ENCODE measurements at places on chromosomes 3 and 15.

GRCh38 chr15:66115568-66116206 is 137.9 kb downstream of the MEGF11 start:
- DNase-seq: peak; percentile 20

GRCh38 chr3:120394347-120394746 is 45.2 kb upstream of the LRRC58 start:
- DNase-seq: no peak

DNA sequence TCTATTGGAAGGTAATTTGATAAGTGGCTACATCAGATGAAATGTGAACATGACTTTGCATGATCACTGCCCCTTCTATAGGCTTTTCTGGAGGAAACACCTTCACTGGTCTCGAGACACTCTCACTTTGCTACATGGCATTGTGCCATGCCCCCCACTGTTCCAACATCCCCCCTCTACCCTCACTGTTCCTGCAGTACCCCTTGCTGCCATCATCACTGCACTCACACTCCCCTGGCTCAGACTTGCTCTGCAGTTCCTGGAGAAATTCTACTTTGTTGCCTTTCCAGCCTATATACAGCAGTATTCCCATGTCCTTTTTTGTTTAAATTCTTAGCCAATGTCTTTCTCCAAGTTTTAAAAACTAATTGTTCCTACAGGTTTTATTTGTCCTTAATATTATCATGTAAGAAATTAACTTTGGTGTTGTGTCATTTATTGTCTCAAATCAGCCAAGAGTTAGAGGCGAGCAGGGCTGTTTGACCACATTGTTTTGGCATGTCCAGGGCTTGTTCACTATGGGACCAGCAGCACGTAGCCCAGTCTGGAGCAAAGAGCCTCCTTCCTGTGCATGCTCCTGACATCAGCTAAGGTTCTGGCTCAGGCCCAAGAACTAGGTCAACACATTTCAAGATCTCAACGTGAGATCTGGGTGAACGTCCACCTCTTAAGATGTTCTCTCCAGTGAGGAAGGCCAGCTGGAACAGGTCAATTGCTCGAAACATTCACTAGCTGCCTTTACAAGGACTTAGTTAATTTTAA is 246.4 kb downstream of the SLC9A9 start:
- DNase-seq: no peak

GRCh38 chr3:13480340-13481318 is 523 bp downstream of the HDAC11 start:
- peak; percentile 51 for DNase-seq

GRCh38 chr3:177379045-177379444 is 181.8 kb upstream of the TBL1XR1 start:
- DNase-seq: no peak

- DNase-seq: no peak
These were observed 300.6 kb upstream of the LMCD1 start for GRCh38 chr3:8200996-8201395.

GRCh38 chr15:41648770-41649169 is 11.4 kb upstream of the MGA start:
- no peak for DNase-seq

DNA sequence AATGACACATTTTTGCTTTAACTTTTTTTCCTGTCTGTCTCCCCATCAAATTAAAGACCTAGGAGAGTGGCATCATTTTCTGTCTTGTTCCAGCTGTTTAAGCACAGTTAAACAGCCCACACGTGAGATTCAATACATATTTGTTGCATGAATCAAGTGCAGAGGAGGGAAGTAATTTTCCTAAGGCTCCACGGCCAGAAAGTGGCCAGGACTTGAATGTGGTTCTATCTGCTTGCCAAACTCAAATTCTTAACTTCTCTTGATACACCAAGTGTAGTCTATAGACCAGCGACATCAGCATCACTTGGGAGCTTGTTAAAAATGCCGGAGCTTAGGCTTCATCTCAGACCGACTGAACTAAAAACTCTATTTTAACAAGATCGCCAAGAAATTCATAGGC is 724.8 kb upstream of the CFAP20DC start:
- DNase-seq: no peak

DNA sequence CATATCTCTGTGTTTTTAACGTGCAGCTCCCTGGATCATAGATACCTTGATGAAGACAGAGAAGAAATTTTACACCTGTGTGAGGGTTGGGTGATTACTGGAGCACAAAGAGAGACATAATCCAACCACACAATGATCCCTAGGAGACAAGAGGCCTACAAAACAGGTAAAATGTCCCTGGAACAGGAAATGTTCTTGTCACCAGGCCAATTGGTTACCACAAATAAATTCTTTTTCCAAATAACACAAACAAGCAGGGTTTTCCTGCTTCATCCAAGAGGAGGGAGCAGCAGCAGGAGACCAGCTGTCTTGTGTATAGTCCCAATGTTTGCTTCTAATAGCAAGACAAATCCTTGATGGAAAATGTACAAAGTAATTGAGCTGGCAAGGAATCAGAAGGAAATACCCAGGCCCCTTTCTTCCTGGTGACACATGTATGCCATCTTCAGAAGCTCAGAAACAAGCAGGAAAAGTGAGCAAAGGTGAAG is 1.4 kb downstream of the MGLL start:
- DNase-seq: no peak

DNA sequence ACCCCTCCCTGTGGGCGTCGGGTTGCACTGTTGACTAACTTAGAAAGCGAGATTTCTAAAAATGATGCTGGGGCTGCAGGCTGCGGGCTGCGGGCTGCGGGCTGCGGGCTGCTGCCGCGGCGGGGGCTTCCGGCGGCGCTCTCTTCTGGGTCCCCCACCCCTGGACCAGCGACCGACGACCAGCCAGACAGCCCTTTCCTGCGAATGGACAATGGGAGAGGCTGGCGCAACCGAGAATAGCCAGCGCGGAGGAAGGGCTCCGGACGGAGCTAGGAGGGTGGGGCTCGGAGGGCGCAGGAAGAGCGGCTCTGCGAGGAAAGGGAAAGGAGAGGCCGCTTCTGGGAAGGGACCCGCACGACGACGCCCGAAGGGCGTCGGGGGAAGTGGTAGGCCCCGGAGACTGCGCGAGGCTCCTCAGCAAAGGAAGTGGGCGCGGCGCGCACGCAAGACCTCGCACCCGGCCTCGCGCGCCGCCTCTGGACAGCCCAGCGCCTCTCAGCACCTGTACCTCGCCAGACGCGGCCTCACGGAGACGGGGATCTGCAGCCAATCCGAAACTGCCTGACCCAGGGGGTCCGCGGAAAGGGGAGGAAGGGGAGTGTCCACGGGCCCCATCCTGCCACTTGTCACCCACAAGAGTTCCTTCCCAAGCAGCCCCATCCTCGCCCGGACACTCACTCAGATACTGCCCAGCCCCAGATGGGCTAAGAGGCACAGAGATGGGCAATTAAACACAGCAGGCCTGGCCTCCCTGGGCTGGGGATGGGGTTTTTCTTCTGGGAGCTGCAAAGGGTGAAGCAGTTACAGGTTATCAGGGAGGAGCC is 70.7 kb downstream of the SLC12A8 start:
- DNase-seq: peak; percentile 56

- DNase-seq: no peak
These were observed 72.5 kb downstream of the IGF1R start for GRCh38 chr15:98720577-98721565.

DNA sequence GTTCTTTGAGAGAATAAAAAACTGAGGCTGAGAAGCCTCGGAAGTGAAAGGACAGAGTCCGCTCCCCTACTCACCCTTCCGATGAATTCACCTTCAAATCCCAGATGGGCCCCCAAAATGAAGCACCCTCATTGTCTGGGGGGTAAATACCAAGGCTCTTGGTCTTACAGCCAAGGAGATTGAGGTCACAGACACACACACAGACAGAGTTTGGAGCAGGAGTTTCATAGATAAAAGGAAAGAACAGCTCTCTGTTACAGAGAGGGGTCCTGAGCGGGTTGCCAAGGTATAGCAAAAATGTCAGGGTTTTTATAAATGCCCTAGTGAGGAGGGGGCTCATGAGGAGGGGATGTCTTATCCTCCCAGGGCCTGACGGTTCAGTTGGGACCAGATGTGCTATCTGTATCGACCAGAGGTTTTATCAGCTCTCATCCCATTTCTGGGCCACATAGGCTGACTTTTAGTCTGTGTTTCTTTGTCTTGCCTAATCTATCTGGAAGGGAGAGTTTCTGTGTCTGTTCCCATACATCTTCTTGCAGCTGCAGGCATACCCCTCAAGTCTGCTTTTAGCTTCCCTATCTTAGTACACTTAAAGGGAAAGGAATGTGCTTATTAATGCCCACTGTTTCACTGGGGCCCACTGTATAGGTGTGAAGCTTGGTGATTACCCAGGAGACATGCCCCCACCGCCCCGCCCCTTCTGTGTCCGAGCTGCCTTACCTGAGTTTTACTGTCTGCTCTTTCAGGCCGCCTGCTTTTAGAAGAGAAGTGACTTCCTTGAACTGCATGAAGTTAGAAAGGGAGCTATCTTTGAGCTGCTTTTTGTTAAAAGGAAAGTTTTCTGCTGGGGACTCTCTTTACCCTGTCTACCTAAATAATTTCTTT is 66.8 kb upstream of the ATP11B start:
- no peak for DNase-seq

GRCh38 chr3:126654571-126655383 is at the start of gene TXNRD3:
Gene TXNRD3, minus strand, starts transcription at chr3:126655124.
- DNase-seq: peak; percentile 43

- DNase-seq: no peak
These were observed 46.5 kb upstream of the CGNL1 start for GRCh38 chr15:57329582-57330367.

DNA sequence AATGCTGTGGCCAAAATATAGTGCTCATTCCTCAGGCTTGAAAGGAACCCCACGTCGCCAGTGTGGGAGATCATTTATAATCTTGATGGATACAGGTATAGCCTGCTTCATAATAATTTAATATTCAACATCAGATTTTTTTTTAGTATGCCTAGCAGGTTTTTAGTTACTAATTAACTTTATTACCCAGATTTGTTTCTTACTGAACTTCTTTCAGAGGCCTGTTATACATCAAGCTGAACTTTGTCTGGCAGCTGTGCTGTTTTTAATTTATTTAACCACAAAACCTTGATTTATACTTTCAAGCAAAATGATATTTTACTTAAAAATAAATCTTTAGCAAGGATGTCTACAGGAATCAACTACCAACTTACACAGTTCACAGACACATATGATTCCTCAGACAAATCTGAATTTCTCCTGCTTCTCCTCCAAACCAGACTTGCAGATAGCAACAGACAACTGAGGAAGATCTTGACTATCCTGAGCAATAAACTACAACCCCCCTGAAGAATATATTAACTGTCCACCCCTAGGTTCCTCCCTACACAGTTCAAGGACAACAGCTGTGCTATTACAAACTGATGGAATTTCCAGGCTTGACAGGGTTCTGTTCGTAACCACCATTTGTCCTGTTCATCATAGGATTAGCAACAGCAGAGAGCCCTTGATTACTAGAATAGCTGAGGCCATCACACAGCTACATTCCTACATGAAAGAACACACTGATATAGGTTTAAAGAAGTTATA is 610 bp downstream of the MAP4 start:
- DNase-seq: no peak

DNA sequence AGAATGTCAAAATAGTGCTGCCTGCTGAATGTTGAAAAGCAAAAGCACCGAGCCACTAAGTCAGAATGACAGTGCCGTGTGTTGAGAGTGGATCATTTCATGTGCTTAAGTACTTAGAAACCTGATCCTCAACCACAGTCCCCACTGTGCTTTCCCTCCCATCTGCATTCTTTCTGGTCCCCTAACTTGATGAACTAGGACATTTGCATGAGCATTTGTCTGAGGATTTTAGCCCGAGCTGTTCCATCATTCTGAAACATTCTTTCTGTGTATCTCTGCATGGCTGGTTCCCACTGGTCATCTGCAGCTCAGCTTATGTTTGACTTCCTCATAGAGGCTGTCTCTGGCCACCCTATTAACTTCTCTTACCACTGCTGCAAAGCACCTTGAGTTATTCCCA is 42.0 kb downstream of the SST start:
- DNase-seq: no peak

DNA sequence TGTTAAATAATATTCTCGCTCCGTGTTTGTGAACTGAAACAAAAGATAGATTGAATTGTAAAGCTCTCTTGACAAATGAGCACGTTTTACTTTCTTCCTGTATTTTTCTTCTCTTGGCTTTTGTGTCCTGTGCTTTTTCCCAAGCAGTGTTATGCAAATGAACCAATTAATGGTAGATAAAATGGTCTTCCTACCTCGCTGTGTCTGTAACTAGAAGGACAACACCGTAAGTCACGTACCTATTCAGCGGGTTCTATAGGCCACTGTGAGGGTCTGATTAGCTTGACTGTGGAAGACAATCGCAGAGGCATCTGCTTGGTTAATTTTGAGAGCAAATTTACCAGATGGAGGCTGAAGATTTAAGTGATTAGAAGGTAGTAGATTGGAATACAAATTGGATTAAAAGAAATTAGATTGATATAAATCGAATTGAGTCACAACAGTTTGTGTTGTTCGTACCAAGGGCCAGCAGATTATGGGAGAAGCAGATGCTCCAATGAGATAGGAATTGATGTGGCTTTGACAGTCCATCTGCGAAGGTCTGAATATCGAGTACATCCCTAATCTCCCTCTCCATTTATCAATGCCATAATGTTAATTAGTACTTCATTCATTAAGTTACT is 40.2 kb downstream of the ROBO2 start:
- DNase-seq: no peak

DNA sequence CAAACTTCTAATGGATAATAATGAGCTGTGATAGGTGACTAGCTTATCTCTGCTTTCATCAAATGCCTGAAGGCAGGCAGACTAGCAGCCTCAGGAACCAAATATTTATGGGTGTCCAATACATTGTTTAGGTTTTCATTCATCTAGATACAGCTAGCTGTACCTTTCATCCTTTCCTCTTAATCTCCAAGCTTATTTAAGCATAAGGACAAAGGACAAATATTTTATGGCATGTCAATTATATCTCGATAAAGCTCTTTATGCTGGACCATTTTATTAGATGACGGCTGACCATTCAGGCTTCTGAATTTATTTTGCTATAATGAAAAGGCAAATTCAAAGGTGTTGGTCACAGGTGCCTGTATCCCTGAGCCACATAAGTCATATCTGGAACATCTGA is 16.9 kb downstream of the RBM15B start:
- no peak for DNase-seq

- DNase-seq: no peak
These were observed 13.9 kb downstream of the MAPKAPK3 start for GRCh38 chr3:50630877-50631276.

DNA sequence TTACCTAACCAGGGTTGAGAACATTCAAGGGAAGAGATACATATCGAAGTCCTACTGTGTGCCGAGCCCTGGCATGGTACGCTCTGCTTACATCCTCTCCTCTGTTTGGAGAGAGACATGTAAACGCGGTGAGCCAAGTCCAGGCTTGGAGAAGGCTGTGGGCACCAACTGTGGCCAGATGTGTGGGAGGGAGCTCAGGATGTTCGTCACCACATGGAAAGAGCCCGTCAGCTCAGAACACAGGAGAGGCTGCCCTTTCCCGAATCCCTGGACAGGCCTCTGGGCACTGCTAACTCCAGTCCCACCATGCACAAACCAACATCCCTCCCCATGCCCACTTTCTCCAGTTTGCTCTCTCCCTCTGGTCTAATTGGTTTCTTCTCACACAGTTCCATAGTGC is 43.0 kb downstream of the MESD start:
- no peak for DNase-seq

- no peak for DNase-seq
These were observed 15.5 kb upstream of the ATP8B4 start for GRCh38 chr15:50134524-50135024.

- DNase-seq: no peak
These were observed 400.8 kb upstream of the CNTN3 start for GRCh38 chr3:75015280-75015679.

All from effector memory CD8-positive, alpha-beta T cell (primary cell).